DMS153 (cell line): ENCODE measurements at places on chromosomes 1 and 21.

GRCh38 chr1:168190403-168190802 lies 11.6 kb downstream of the TIPRL start:
- no peak for DNase-seq

DNA sequence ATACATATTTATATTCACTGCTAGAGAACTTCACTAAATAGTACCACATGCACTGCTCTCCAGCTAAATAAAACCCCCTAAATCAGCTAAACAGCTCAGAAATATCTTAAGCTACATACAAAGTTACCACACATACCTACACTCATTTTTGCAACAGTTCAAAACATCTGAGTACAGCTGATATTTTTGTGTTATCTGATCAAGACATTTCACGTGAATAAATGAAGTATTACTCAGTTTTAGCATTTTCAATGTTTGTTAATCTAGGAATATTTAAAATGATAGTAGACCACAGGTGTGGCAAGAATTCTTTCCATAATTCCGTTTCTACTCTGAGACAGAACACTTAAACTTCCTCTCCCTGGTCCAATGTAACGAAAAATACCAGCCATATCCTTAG lies 20.8 kb downstream of the EVI5 start:
- no peak for DNase-seq

GRCh38 chr1:99680270-99680669 lies 34.4 kb downstream of the PALMD start:
- DNase-seq = no peak

DNA sequence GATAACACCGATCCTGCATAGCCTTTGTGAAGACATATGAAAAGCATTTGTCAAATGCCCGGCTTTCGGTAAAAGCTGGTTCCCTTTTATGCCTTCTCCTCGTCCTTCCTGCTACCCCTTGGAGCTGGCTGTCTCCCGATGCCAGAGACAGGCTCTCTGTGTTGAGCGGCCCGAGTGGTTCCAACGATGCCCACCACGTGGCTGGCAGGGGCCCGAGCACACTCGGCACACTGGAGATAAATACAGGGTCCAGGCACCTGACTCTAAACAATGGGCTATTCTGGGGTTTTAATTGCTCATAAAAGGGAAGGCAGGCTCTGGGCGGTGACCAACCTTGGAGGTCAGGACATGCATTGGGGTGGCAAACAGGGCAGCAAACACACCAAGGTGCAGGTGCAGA lies 207.1 kb downstream of the HIVEP3 start:
- no peak for DNase-seq

GRCh38 chr1:85496941-85497582 lies 32.1 kb upstream of the DDAH1 start:
- no peak for DNase-seq

GRCh38 chr1:51612447-51612961 lies 4.4 kb upstream of the OSBPL9 start:
- DNase-seq = no peak

DNA sequence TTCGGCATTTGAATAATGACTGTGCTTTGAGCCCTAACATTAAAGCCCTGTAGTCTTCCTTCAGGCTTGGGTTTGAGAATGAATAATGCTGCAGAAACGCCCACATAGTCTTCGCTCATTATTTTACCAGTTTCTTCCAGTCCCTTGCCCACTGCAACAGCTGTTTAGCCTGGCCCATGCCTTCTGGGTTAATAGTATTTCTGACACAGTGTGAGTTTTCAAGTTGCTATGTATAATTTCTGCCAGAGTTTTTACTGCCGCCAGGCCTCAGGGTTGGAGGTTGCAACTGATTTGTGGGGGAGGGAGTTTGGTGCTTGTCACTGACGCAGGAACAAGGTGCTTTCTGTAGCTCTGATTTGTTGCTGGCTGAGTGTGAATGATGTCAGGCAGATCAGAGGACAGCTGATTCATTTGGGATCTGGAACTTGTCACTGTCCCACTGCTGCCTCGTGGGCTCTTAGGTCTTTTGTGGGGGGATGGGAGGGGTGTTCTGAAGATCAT lies 109.8 kb downstream of the MAST2 start:
- no peak for DNase-seq

DNA sequence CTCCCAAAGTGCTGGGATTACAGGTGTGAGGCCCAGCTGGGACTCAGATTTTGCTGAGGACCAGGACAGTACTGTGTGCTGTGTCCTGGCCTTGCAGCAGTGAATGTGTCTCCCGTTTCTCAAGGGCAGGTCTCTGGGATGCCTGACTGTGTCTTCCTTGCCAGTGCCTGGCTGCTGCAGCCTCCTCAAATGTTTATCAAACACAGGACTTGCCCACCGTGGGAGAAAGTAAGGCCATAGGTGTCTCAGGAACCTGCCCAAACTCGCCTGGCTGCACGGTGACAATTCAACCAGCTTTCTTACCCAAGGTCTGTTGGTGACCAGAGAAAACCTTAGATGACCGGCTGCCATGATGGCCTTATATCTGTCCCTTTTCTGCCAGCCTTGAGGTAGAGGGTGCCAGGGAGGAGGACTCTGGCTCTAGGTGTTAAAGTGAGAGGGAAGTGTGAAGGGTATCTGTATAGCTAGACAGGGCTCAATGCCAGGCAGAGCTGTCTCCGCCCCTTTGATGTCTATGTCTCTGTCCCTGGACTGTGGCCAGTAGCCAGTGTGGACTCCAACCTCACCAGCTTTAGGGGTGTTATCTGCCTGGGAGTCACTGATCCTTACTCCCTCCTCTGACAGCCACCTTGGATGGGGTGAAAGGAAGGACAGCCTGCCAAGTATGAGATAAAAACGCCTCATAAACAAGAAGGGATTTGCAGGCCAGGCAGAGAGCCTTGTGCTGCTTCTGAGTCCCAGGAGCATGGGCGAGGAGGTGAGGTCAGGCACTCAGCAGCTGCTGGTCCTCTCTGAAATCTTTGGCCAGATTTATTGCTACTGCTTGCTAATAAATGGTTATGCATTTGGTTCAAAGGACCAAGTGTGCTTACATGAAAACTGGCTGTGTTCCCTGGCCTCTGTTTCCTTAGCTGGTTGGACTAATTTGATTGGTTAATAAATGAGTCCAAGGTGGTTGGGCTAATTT lies 22.3 kb downstream of the IL6R start:
- DNase-seq = peak; percentile 12

- DNase-seq = no peak
Observed at GRCh38 chr1:233238884-233239431, 56.6 kb downstream of the PCNX2 start.

DNA sequence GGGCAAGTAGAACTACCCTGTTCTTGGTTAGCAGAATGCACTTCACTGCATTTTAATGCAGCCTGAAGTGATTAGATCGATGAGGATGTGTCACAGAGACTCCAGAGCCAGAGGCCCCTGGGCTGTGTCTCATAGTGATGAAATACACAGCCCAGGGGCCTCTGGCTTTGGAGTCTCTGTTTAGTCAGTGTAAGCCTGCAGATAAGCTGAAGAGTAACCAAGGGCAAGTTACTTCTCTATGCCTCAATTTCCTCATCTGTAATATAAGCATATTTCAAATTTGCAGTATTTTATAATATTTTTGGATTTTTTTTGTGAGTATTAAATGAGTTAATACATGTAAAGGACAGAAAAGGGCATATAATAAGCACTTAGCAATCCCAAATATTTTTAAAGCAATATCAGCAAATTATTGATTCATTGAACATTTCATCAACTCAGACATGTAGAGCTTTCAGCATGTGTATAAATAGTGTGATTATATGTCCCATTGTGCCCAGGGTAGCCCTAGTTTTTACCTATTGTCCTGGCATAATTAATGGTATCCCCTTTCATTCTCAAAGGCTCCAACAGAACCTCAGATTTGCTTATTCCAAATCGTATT lies 23.6 kb upstream of the APOBEC4 start:
- no peak for DNase-seq

DNA sequence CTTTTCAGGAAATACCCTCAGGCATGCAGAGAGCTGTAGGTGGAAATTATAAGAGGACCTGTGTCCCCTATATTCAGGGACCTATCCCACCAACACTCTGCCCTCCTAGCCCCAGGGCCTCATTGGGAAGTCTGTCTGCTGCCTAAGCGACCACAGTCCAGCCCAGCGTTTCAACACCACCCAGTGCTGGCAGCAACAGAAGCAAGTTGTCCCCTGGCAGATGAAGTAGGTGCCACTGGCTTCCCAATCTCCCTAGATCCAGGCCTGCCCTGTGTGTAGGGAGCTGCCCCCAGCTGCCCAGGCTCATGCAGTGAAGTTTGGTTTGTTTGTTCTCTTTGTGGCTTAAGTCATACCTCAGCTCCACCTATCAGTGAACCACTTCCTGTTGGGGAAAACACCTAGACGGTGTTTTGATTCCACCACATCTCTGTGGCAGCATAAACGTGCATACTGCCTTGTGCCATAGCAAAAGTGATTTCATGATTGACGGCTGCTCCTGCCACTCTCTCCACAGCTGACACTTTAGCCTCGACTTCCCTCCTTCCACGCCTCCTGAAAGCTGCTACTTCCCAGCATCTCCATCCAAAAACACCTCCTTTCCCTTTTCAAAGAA lies 8.1 kb upstream of the LEFTY1 start:
- peak; percentile 86 for DNase-seq

GRCh38 chr1:61130338-61131000 lies 48.1 kb downstream of the NFIA start:
- DNase-seq = no peak

DNA sequence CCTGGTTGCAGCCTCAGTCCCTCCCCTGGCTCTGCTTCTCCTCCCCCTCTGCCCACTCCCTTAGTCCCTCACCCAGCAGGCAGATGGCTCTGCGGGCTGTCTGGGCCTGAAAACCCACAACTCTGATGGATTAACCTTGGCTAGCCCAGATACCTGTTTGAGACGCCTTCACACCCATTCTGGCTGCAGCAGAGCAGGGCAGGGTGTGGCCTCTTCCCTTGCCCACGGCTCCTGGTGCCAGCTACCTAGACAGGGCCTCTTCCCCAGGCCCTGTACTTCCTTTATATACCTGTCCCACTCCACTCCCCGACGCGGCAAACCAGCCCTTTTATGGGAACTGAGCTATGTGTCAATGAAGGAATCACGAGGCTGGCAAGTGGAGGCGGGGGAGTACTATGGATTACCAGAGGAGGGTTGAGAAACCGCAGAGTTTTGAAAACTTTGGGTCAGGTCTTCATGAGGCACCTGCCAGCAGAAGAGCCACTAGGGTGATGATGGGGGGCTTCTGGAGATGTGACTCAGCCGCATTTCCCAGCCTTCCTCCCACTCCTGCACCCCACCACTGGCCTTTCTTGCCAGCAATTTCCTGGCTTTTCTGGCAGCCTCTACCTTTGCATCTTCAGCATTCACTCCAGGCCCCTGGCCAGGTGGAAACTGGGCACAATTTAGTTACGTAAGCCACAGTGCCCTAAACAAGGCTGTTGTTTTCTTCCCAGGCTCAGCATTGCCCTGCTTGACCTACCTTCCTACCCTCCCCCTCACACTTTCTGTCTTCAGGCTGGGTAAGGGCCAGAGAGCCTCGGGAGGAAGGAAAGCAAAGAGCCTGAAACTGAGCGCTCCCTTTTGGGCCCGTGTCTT lies at the start of gene CHI3L1:
Gene CHI3L1 (minus strand): TSS at position 259 of the 858 bp plus-strand sequence. CDS start 81 bp downstream, at position 178.
- no peak for DNase-seq
